GM04504 (cell line): ENCODE measurements at places on chromosomes 16 and 17.

DNA sequence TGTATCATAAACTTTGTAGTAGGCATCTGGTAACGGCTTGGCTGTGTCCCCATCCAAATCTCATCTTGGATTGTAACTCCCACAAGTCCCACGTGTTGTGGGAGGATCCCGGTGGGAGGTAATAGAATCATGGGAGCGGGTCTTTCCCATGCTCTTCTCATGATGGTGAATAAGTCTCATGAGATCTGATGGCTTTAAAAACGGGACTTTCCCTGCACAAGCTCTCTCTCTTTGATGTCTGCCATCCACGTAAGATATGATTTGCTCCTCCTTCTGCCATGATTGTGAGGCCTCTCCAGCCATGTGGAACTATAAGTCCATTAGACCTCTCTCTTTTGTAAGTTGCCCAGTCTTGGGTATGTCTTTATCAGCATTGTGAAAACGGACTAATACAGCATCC lies 248.7 kb downstream of the SNX29 start:
- no peak for DNase-seq

GRCh38 chr16:1332618-1333148 lies 762 bp upstream of the BAIAP3 start:
- no peak for DNase-seq

DNA sequence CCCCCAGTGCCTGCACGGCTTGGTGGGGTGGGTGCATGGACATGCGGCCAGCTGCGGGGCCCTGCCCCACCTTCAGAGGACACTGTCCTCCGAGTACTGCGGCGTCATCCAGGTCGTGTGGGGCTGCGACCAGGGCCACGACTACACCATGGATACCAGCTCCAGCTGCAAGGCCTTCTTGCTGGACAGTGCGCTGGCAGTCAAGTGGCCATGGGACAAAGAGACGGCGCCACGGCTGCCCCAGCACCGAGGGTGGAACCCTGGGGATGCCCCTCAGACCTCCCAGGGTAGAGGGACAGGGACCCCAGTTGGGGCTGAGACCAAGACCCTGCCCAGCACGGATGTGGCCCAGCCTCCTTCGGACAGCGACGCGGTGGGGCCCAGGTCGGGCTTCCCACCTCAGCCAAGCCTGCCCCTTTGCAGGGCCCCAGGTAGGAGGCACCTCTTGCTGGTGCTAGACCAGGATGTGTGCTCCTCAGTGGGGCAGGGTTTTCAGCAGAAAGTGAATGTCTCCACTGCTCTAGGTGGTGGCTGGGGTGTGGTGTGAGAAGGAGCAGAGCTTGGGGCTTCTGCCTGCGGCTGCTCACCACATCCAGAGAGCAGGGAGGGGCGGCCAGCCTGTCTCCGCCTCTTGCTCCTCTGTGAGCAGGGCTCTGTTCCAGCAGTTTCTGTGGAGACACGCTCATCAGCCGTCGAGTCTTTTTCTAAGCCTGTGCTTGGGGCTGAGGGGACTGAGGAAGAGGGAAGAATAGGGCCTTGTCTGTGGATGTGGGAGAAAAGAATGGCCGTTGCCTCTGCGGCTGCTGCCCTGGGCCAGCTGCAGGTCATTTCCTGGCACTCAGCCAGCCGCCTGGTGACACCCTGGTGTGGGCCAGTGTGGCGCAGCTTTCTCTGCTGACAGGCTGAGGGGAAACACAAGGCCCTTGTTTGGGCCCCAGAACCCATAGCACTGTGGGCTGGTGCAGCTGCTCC lies 2.2 kb downstream of the ZNF276 start:
- DNase-seq, result no peak

DNA sequence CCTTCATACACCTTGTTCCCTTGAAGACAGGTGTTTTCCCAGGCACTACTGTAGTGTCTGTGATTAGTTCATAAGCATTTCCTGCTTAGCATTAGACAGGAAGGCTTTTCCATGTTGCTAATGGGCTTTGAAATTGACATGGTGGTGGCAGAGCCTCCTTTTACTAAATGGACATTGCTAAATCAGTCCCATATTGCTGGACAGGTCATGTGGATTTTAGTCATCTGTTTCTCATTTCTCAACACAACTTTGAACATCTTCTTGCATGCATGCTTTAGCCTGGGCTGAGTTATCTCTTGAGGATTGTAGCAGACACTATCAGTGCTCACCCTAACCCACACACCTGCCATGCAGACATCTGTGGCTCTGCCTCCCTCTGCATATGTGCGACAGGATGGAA lies 13.7 kb upstream of the BCO1 start:
- DNase-seq, result no peak

GRCh38 chr16:57786632-57787518 lies 15.4 kb downstream of the KIFC3 start:
- no peak for DNase-seq

- no peak for DNase-seq
Measured at GRCh38 chr16:14405611-14406537, 224.2 kb downstream of the PARN start.
